ENCODE measurements at places on chromosomes 7 and 10. TPM values are rescaled to one million over a fixed set of nuclear protein-coding genes. Genes with fewer than 3 reads are reported as not detected.

The SLC26A5 gene
- not detected for total RNA-seq

GRCh38 chr10:124125305-124126116, 32.1 kb upstream of the CHST15 start:
- no peak for DNase-seq

DNA sequence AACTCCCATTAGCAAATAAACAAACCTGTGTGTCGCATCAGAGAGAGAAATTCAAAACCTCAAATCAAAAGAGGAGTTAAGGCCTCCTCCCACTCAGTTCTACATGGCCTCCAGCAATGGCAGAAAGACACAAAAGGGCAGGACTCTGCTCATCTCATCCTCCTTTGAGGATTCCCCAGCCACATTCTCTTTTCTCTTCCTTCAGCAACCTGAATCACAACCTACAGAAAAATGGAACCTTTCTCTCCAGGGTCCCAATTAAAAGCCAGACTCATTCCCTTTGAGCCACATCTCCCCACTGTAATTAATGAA, 7.9 kb downstream of the OSBPL3 start:
- no peak for DNase-seq

GRCh38 chr7:73740771-73741170, 2.2 kb upstream of the ABHD11 start:
- no peak for DNase-seq

DNA sequence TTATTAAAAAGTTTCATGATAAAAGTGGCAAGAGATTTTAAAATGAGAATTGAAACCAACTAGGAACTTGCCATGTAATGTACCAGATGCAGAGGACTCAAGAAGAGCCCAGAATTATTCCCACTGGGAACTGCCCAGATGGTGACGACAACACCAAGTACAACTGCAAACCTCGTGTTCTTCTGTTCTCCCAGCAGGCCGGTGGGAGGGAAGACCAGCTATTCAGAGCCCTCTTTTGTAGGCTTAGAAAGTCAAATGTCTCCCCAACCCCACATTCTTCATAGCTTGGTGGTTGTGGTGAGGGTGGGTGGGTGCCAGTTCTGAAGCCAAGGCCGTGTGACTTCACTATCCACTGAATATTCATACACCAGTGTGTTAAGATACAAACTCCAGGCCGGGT, 54.3 kb upstream of the ITGB1 start:
- no peak for DNase-seq

The DIP2C gene
- 3.9 TPM for total RNA-seq

DNA sequence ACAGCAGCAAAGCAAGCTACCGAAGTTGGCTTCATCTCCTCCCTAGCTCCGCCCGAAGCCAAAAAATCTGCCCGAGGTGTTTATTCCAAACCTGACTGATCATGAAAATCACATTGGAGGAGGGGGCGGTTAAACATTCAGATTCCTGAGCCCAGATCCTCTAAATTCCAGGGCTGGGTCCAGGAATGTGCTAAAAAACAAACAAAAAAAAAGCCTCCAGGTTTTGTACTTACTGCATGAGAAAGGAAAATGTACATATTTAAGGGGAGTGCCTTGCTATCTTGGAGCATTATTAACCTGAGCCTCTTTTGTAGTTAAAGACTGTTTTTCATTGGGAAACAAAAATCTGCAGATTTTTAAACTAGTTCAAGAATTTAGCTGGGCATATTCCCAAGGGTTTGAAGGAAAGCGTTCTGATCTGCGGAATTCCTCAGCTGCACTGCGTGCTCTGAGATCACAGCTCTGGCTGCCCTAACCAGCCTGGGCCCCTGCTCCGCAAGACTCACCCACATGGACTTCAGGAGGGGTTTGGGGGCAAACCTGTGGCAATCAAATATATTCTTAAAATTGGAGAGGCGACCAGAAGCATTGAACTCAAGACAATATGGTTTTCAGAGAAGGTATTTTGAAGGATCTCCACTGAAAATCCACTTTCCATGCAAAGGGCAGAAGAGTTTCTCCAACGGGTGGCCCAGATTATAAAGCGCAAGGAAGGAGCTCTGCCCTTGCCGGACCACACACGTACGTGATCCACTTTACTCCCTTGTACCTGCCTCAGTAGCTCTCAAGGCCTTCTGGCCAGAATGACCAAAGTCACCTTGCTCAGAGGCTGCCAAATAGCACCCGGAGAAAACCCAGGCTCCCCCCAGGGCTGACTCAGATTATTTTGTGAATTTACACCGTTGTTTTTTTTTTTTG, 10.0 kb upstream of the TNS3 start:
- no peak for DNase-seq

DNA sequence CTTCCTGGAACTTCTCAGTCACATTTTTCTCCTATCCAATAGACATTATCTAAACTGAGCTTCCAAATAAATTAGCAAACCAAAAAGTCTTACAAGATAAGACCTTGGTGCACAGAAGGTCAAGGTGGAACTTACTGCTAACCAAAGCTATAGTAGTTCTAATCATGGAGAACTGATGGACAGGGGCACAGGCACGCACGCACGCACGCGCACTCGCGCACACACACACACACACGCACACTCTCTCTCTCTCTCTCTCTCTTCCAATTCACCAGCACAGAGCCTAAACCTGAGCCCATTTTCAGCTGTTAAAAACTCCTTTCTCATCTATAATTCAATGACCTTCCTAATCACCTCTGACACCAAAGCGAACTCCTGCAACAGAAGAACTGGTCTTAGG, 7.5 kb downstream of the FGFR2 start:
- no peak for DNase-seq

DNA sequence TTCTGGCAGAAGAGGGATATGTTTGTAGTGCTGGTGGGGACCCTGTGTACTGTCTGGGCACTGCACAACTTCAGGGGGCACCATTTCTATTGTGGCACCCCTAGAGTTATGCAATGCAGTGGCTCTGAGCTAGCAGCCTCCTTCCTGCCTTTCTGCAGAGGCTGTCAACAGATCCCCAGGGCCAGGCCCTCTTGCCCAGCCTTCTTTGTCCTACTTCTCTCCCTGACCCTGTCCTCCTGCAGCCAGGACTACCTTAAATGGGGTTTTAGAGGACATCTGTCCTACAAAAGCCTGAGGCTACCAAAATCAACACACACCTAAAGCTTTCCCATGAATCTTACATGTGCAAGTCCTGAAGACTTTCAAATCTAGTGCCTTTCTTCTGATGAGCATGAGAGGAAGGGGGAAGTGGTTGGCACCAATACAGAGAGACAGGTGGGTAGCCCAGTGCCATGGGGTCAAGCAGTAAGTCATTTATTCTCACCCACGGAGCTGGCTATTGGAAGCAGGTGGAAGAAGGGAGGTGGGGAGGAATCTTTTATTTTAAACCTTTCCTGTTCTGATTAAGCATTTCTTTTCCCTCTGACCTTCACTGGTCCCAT, 2.4 kb downstream of the SPOCK2 start:
- DNase-seq = no peak

The CEP55 gene
- total RNA-seq = 52.9 TPM

GRCh38 chr7:43273939-43274719, 161.7 kb downstream of the HECW1 start:
- DNase-seq = no peak

GRCh38 chr10:88401671-88402347, 181.3 kb downstream of the RNLS start:
- DNase-seq = no peak

DNA sequence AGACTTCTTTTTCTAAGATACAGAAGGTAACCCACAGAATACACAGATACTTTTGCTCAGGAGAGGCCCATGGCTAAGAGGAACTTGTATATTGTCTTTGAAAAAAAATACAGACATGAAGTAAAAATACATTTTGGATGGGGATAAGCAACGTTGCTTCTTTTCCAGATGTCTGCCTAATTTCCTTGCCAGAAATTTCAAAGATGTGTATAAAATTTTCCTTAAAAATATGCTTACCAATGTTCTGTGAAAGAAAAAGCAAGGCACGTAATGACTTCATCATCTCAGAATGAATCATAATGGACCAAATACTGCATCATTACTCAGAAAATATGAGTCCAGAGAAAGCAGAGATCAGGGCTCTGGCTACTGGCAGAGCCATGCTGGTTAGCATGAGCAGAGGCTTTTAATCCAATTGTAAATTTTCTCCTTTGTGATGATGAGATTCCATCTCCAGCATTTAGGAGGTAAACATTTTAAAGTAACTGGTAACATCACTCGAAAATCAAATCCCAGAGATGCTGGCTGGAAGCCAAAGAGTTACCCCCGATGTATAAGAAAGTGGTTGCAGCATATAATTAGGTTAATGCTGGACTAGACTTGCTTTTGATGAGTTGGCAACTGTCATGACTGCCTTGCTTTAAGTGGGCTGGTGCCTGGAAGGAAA, 272.5 kb downstream of the SEMA3A start:
- DNase-seq = no peak
